ENCODE measurements at places on chromosomes 3 and 15.
A peak's percentile ranks its signal among the peaks of the same experiment; 100 is the strongest.

- no peak for DNase-seq
These were observed 20.8 kb upstream of the DENND4A start for GRCh38 chr15:65812916-65813315.

GRCh38 chr15:29822100-29822683 is at the start of gene TJP1:
Gene TJP1 (minus strand): TSS chr15:29822468. CDS start chr15:29822028, 440 bp downstream.
- DNase-seq: peak; percentile 46

GRCh38 chr3:129187857-129188256 is 4.2 kb upstream of the CNBP start:
- DNase-seq: no peak

DNA sequence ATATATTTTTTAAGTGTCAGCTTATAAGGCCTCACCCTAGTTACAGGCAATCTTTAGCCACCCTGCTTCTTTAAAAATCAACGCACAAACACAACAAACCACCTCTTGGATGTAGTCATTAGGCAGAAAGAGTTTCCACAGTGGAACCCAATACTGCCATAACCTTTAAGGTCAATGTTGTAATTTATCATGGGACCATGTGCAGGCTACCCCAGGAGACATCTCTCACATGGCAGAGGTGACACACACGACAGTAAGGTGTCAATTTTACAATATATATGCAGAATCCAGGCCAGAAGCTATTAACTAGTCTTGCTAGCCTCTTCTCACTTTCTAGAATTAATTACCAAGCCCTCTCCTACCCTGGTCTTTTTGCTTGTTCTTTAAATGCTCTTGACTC is 336.5 kb downstream of the MAGI1 start:
- no peak for DNase-seq

DNA sequence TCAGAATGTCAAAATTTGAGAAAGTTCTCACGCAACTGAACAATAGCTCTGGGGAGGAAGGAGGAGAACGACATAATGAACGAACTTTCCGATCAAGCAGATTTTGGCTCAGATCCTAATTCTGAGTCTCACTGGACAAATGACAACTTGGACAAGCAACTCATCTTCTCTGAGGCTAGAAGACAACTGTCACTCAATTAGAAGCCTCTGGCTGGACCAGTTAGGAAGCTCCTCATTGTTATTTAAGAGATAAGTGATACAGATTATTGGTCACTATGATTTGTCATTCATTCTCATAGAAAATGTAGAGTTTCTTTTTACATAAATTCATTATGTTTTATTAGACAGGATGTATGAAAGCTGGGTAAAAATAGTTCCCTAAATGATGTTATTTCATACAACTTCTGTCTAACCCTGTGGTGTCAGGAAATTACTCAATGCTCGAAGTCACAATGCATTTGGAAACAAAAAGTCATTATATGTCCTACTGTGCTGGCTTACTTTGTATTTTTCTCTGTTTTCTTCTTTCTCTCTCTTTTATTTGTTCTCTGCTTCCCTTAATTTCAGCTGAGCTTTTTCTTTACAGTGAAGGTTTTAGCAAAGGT is 11.0 kb upstream of the C3orf49 start:
- no peak for DNase-seq

DNA sequence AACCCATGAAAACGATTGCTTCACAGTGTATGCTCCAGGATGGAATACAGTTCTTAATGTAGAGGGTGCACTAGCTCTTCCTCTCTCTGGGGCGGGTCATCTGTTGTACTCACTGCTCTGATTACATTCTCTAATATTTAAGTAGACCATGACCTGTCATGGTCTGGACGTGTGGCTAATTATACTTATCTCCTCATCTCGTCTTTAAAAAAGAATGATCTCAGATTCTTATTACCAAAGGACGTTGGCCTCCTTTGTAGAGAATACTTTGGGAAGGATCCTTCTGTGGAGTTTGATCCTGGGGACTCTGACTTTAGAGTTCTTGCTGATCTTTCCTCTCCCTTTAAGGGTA is 48.4 kb upstream of the TRAK1 start:
- no peak for DNase-seq

GRCh38 chr15:57503911-57504598 is 87.6 kb upstream of the MYZAP start:
- no peak for DNase-seq

DNA sequence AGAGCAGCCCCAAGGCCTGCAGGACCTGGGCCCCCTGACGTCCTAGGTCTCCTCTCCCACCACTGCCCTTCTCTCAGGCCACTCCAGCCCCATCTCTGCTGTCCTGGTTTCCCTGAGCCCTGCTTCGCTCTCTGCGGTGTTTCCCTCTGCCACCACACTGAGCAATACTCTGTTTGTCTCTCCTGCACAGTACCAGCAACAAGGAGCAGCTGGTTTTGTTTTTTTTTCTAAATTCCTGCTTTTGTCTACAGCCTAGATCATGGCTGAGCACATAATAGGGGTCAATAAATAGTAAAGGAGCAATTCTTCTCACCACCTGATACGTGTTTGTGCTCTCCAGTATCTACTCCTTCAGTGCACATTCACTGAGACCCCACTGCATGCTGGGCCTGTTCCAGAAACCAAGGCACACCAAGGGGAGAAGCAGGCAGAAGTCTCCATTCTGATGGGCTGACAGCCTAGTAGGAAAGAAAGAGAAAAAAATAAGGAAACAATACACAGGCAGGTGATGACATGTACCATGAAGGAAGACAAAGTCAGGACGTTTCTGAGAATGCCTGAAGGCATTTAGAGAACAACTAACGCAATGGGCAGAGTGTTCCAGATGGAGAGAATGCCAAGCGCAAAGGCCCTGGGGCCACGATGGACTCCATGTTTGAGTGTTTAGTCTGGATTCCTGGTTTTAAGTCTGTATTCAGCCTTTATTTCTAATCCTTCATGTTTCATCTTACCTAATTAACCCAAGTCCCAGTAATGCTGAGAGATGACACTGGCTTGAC is 6.0 kb upstream of the ACAD9 start:
- DNase-seq: no peak

DNA sequence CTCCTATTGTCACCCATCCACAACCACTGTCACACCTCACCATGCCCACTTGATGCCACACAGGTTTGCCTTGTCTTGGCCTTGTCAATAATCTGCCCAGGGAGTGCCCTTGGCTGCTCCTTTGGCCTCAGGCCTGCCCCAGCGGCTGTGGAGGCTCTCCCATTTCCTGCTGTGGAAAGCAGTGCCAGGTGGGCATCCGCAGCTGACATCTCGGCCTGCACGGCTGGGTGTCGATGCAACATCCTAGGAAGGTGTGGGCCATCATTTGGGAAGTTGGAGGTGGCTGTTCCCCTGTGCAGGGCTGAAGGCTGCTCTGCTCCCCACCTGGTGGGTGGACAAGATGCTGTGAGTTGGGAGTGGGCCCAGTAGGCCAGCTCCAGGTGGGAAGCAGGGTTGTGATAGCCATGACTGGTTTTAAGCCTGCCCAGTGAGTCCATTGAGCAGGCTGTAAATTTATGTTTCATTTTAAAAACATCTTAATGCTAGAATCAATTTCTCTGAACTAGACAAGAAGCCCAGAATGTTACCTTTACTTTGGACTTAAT is 12.5 kb downstream of the DNAH1 start:
- no peak for DNase-seq

DNA sequence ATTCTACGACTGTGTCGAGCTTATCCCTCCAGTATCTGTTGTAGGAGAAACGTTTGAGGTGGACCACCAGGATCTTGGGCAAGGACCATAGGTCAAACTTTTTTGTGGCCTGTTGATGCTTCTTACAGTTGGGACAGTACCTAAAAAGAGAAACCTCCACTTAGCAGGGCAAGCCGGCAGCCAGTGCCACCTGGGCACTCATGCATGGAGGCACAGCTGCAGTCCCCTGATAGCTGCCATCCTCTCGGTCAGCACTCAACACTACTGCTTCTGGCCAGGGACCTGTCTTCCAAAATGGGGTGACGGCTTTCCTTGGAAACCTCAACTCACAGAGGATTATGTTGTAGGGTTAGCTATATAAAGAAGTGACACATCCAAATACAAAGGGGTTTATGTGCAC is 7.0 kb upstream of the C3orf62 start:
- DNase-seq: no peak

GRCh38 chr15:60583946-60584345 is 105.0 kb upstream of the ICE2 start:
- DNase-seq: no peak

DNA sequence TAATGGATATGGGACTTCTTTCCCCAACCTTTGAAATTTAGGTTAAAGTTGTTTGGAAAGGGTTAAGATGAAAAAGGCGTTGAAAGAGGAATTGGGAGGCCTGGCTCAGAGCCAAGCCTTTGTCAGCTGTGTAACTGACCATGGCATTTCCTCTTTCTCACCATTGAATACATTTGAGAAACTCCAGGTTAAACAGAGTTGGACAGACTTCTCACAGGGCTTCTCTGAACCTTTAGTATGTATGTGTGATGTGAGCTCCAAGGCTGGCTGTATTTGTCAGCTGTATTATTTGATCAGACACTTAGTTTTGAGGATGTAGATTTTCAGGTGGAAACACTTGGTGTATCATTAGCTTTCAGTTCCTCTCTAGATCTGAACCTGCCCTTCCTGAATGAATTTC is 136.4 kb upstream of the GOLGA6L4 start:
- no peak for DNase-seq

DNA sequence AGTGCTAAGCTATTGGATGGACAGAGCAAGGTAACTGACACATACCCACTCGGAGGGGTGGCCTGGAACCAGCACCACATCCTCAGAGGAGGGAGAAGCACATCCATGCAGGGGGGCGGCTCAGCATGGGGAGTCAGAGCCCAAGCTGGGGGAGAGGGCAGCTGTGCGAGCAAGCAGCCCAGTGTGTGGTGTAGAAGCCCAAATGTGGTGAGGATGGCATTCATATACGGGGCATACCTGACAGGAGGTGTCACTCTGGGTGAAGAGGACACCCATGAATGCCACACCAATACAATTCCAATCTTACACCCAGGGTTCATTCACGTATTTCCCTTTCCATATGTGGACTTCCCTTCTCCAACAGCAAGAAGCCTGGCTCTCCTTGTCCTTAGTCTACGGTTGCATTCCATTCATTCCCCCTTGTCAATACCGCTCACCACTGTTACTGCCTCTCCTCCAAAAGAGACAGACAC is 58.7 kb upstream of the ACAN start:
- DNase-seq: no peak

DNA sequence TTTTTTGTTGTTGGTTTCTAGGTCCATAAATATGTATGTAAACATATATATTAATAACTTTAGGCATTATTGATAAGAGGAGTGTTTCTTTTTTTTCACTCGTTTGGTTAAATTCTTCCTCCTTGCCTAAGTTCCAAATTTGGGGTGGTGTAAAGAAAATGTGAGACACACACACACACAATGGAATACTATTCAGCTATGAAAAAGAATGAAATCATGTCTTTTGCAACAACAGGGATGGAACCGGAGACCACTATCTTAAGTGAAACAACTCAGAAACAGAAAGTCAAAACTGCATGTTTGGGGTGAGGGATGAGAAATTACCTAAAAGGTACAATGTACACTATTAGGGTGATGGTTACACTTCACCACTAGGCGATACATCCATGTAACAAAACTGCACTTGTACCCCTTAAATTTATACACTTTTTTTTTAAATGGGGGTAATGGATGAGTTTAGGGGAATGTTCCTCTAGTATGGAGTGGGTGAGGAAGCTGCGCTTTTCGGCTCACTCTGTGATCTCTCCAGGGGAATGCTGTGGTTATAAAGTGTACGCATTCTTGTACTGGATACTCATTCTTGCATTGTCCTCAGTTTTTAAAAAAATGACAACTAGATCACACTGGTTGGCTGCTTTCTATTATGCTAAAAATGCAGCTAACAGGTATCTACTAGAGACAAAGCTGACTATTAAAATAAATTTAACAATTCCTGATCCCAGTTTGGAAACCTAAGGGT is 50.8 kb upstream of the PPARG start:
- no peak for DNase-seq

DNA sequence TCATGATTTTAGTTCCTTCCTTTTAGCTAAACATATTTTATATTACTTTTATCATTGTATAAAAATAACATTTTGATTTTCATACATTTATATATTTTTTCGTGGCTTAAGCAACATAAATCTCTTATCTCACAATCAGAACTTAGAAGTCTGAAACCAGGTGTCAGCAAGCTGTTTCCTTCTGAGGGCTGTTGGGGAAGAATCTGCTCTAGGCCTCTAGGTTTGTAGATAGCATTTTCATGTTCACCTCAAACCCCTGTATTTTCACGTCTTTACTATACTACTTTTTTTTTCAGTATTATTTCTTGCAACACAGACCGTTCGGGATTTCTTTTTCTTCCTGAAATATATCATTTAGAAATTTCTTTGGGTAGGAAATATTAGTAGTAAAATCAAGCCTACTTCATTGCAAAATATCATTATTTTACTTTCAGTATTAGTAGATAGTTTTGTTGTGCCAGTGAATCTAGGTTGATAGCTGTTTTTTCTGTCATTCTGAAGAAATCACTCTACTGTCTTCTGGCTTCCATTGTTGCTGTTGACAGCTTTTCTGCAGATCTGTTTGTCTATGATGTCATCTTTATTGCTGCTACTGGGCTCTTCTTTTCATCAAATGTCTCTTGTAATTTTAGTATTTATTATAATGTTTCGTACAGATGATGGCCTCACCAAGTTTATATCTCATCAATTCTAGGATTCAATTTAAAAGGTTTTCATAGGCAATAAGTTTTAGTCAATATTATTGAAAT is 756.3 kb downstream of the VGLL3 start:
- no peak for DNase-seq

GRCh38 chr15:90159213-90159612 is 41.9 kb upstream of the SEMA4B start:
- DNase-seq: no peak

- DNase-seq: no peak
These were observed 102.6 kb upstream of the TSPAN3 start for GRCh38 chr15:77173487-77173886.

DNA sequence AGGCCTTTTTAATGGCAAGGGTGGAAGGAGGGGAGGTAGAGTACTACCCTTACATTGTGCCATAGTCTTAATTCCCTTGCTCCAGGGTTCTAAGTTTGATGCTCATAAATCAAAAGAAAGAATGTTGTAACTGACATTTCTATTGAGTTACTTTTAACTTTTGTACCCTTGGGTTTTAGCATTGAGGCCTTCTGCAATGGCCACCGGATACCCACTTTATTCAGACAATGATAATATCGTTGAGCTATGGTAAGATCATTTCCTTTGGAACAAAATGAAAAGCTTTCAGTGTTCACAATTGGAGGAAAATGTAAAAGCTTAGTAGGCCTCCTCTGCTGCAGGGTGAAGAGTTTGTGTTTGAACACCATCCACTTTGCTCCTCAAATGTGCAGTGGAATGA is 16.8 kb downstream of the CGNL1 start:
- no peak for DNase-seq

DNA sequence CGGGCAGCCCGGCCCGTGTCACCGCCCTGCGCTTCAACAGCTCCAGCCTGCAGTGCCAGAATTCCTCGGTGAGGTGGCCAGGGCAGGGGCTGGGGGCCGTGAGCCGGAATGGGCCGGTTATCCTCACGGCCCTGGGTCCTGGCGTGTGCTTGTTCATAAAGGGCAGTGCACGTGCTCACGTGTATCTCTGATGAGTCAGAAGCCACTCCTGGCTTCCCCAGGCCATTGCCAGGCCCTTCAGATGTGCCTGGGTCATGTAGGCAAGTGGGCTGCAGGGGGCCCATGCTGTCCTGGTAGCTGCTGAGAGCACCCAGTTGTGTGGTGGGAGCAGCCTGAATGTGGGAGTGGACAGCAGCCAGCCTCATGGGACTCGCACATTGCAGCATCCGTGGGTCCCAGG is 29.2 kb downstream of the PLXNA1 start:
- no peak for DNase-seq
